ENCODE measurements at places on chromosomes 7 and 10. TPM values are rescaled to one million over a fixed set of nuclear protein-coding genes. Genes with fewer than 3 reads are reported as not detected.

The JAKMIP3 gene
- 1.7 TPM for total RNA-seq

The IFIT2 gene
- total RNA-seq: 11.5 TPM

The OPN1SW gene
- total RNA-seq: not detected

The CH25H gene
- total RNA-seq: 0.31 TPM

The SH2D4B gene
- not detected for total RNA-seq

The IGF2BP3 gene
- total RNA-seq: not detected

The TAS2R41 gene
- total RNA-seq: not detected

The HIP1 gene
- total RNA-seq: 25.5 TPM

The CYP3A7 gene
- not detected for total RNA-seq

The ZNF680 gene
- total RNA-seq: 24.1 TPM

The PRPS1L1 gene
- not detected for total RNA-seq

The RAPGEF5 gene
- 32.6 TPM for total RNA-seq

The GRK5 gene
- total RNA-seq: 20.6 TPM

The ACTR3C gene
- total RNA-seq: 3.5 TPM

The GARIN1A gene
- 4.7 TPM for total RNA-seq

The R3HCC1L gene
- 5.1 TPM for total RNA-seq

- no peak for DNase-seq
Measured at GRCh38 chr7:82616059-82616728, 172.6 kb upstream of the CACNA2D1 start.

GRCh38 chr7:119562839-119563238 is 710.1 kb upstream of the KCND2 start:
- DNase-seq: no peak

DNA sequence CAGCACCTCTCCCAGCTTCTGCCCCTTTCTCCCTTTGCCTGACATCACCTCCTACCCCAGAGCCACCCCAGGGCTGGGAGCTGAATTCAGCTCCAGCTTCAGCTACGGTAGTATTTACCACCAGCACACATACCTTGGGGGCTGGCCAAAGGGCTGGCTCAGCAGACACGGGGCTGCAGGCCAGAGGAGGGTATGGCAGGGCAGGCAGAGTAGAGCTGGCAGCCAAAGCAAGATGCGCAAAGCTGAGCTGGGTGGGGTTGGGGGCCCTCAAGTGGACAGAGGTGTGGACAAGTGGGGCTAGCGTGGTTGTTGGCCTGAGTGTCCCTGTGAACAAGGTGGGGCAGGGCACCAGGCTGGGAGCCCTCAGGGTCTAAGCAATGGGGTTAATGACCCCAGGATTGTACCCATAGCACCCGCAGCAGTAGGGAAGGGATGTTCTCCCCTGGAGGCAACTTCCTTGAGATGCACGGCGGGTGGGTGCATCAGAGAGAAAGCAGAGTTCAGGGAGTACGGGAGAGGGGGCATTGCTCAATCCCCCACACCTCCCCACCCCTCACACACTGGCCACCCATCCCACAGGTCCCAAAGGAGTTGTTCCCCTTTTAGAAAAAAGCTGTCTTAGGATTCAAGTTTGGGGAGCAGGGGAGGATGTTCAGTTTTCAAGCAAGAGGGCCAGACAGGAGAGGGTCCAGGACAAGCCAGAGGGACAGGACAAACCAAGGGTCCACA is 8.0 kb downstream of the VSIR start:
- peak; percentile 70 for DNase-seq

- no peak for DNase-seq
Measured at GRCh38 chr7:124692425-124692824, 73.2 kb downstream of the GPR37 start.

DNA sequence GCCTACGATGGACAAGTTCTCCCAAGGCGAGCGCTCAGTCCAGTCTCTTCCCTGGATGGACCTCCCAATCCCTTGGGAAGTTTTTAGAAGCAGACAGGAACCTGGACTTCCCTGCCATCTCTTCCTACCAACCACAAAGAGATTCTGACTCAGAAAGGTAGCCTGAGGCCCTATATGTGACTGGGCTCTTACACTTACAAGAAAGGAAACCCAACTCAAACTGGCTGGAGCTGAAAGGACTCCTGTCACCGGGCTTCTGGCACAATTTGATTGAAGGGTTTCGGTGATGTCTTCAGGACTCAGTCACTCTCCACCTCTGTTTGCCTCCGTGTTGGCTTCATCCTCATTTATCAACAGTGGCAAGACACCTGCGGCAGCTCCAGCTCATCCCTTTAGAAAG is 3.7 kb upstream of the COL13A1 start:
- DNase-seq: no peak

DNA sequence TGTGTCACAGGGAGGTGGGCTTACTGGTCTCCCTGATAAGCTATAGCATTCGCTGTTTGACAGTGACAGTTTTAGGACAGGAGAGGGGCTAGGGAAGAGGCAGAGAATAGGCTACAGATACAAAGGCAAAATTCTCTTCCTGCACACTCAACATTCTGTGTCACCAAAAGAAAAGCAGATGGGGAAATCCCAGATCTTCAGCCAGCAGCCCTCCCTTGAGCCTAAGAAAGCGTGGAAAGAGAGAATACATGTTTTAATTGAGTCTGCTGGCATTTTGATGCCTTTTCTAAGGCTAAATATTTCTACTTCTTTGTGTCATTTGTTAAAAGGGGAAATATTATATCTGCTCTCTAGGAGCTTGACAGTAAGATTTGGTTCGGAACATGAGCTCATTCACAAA is 247.0 kb downstream of the TRIL start:
- DNase-seq: no peak

GRCh38 chr10:59104186-59104585 is 72.3 kb upstream of the PHYHIPL start:
- DNase-seq: no peak

DNA sequence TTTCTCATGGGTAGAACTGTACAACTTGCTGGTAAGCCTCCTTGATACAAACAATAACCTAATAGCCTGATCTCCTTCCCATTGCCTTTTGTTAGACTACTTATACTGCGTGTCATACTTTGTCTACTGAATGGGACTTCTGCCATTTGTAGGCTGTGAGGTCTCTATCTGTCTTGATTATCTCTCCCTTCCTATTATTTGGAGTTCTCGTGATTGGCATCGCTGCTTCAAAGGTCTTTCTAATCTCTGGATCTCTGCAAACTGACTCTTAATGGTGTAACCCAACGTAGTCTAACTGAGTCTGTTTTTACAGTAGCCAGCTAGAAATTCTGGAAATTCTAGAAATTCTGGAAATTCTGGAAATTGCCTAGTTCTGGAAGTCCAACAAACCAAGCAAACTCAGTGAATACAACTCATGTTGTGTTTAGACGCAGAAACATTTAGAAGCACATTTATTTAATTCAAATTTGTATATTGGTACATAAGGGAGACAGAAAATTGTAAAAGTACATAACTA is 29.8 kb downstream of the PHYHIPL start:
- DNase-seq: no peak

DNA sequence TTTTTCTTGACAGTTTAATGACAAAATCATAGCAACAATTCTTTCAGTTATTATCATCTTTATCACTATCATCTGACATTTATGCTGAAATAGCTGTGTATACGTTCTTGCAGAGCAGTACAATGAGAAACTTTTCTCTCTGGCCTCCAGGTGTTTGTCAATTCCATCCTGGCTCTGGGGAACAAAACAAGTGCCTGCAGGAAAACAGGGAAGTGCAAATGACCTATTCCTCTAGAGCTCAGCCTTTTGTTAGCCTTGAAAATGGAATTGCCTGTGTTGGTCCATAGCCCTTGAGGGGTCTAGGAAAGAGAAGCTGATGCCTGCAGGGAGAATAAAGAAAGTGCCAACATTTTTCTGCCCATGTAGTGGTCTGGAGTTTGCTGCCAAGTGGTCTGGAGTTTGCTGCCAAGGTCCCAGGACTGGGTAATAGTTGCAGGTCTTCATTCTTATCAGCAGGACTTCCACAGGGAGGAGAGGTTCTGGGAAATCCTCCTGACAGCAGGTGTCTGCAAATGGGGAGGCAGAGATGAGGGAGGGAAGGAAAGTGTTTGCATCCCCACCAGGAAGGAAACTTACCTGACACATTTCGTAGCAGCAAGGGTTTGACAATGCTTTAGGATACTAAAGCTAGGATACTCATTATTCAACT is 10.1 kb upstream of the CSTF2T start:
- no peak for DNase-seq

DNA sequence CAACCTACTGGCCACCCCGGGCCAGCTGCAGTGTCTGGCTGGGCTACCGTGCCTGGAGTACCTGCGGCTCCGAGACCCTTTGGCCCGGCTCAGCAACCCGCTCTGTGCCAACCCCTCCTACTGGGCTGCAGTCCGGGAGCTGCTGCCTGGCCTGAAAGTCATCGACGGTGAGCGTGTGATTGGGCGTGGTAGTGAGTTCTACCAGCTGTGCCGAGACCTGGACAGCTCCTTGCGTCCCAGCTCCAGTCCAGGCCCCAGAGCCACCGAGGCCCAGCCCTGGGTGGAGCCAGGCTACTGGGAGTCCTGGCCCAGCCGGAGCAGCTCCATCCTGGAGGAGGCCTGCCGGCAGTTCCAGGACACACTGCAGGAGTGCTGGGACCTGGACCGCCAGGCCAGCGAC is 4.2 kb downstream of the RARRES2 start:
- no peak for DNase-seq

GRCh38 chr10:34885898-34886297 is 70.8 kb upstream of the PARD3 start:
- DNase-seq: no peak

GRCh38 chr10:49009199-49009979 is 69.7 kb upstream of the LRRC18 start:
- no peak for DNase-seq

DNA sequence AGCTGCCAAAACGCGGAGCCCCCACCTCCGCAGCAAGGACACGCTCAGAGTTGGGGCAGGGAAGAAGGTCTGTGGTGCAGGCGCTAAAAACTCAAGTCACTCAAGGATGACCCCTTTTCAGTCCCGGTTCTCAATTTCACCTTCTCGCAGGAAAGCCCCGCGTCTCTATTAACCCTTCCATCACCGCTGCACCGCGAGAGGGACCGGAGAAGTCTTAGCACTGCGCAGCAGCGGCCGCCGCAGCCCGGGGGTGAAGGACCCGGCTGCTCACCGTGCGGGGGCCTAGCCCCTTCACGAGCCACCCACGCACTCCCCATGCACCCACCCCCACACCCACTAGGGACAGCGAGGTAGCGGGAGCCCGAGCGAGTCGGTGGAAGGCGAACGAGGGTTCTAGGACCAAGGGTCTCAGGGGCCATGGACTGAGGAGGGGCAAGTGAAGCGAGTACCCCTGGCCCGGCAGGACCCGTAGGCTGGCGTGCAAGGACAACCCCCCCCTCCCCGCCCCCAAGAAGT is 162.9 kb downstream of the SH3PXD2A start:
- no peak for DNase-seq

- DNase-seq: no peak
Measured at GRCh38 chr7:91566402-91566732, 302.1 kb downstream of the FZD1 start.

- DNase-seq: no peak
Measured at GRCh38 chr7:129643550-129644170, 32.1 kb downstream of the NRF1 start.

DNA sequence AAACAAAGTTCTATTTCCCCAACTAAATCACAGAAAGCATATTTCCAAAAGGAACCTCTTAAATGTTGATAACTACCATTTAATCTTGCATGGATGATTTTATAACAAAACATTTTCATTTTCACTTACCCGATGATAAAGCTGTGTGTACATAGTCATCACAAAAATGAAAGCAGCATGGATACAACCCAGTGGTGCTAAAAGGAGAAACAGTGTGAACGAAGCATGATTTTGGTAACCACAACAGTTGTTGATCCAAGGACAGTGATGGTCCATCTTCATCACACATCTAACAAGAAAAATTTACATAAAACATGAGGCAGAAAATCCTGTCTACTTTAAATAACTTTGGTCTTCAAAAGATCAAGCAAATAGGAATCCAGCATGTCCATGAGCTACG is 4.7 kb downstream of the ZDHHC6 start:
- DNase-seq: no peak

Measured in heart right ventricle (tissue), 16 donors.